NCI-H2171 (cell line): ENCODE measurements at places on chromosomes 16 and 17.

DNA sequence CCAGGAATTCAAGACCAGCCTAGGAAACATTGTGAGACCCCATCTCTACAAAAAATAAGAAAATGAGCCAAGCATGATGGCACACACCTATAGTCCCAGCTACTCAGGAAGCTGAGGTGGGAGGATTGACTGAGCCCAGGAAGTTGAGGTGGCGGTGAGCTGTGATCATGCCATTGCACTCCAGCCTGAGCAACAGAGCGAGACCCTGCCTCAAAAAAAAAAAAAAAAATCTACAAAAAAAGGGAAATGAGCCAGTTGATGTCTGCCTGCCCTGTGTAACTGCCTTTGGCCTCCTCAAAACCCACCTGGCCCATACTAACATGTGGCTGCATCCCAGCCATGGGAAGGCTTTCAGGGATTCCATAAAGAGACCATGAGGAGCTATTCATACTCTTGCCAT is 4.5 kb downstream of the RANBP10 start:
- no peak for DNase-seq

- DNase-seq, result no peak
Observed at GRCh38 chr17:67569873-67570272, 147.9 kb upstream of the NOL11 start.

DNA sequence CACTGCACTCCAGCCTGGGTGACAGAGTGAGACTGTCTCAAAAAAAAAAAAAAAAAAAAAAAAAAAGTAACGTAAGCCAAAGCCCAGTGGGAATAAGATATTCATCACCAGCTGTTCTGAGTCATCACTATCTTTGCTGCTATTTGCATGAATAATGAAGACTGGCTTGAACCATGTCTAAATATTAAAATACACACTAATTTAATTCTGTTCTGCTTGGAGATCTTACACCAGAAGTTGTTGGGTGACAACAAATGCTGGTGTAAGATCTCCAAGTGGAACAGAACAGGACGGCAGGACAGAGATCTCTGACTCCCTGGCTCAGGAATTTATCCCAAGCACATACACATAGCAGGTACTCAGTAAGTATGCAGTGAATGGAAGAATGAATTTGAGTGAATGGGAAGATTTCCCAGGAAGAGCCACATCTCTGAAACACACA is 19.6 kb downstream of the DNAH17 start:
- DNase-seq, result peak; percentile 56

GRCh38 chr16:27924411-27925118 is 138.9 kb downstream of the GSG1L start:
- DNase-seq, result no peak

DNA sequence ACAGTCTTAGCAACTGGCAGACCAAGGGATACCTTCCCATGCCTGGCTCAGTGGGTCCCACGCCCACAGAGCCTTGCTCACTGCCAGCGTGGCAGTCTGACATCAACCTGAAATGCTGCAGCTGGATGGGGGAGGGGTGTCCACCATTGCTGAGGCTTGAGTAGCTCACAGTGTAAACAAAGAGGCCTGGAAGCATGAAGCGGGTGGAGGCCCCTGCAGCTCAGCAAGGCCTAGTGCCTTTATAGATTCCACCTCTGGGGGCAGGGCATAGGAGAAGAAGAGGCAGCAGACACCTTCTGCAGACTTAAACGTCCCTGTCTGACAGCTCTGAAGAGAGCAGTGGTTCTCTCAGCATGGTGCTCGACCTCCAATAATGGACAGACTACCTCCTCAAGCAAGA is 263.2 kb downstream of the KIF2B start:
- no peak for DNase-seq

DNA sequence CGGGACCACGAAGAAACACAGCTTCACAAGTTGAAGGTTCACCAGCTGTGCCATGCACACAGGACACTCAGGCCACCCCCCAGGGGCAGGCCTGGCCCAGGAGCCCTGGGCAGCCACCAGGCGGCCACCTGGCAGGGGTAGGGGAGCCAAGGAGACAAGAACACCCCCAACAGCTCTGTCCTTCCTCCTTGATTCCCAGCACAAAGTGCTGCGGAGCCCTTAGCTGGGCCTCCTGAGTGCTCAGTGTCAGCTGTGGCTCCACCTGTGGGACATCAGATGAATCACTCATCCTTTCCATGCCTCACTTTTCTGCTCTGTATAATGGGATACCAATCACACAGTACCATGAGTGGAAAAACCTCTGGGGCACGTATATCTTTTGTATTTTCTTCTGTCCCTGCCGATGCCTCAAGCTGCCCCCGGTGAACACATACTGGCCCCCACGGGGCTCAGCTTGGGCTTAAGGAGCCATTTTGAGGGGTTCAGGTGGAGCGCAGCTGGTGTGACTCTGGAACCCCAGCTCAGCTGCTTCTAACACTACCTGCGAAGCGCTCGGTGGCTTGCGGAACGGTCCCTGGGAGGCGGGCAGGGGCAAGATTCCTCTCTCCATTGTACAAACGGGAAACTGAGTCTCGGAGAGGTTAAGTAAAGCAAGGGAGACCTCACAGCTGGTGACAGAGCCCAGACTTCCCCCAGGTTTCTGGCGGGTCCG is 12.0 kb downstream of the GALK1 start:
- DNase-seq, result no peak

DNA sequence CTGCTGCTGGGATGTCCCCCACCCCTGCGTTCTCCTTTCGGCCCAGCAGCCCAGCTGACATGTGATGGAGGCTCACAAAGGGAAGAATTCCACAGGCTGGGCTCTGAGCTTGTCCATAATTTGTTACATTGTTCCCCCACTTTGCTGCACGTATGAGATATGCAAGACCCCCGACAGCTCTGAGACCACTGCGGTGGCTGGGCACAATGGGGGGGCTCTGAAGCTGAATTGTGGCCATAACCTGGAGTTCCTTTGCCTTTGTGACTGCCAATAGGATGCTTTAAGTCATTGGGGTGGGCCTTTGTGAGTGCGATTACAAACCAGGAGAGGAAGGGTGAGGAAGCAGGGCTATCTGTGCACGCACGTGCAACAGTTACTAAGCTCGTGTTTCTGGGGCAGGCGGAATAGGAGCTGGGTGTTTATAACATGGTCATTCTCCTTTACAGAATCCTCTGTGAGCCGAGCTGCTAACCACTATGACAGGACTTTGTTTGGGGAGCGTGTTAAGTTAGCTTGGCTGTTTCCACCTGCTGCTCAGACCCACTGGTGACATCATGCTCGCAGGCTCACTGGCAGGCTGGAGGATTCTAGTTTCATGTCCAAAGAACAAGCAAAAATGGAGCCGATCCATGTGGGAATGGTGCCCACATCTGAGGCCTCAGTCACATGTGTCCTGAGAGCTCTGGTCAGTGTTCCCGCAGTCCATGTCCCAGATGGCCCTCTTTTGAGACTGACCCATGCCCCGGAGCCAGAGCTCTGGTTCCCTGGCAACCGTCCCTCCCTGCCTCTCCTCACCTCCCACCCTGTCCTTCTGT is 208.3 kb upstream of the SALL1 start:
- no peak for DNase-seq

GRCh38 chr16:65981057-65981456 is 385.4 kb upstream of the CDH5 start:
- DNase-seq, result no peak

- DNase-seq, result no peak
Observed at GRCh38 chr17:77854759-77855745, 103.5 kb upstream of the TNRC6C start.

DNA sequence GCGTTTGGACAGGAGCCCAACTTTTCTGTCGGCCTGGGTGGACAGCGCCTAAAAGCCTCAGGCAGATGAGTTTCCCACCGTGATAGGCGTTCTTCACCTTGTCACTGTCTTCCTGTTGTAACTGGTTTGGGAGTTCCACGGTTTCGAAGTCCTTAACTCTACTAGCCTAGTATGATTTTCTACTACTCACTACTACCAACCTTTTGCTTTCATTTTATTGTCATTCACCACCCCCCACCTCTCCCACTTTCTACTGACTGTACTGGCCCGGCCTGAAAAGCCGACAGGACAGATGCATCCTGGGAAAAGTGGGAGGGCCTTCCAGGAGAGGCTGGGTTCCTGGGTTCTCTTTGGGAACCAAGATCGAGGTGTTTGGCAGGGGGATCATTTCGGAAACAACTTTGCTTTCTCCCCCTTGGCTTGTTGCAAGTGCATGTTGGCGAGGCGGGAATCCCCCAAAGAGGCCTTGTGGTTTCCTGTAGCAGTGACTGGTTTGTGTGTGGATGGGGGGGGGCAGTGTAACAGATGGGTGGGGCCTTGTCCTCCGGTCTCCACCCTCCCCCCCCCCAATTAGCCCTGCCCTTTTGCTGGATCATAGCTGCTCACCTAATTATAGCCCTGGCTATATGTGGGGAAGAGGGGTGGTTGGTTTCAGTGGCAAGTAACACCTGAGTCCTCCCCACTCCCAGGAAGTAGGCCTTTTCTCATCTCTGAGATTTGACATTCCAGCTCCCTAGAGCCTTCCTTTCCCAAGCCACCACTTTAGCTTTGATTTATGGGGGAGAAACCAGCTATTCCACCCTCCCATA is 1.4 kb downstream of the EIF5A start:
- DNase-seq, result peak; percentile 29

DNA sequence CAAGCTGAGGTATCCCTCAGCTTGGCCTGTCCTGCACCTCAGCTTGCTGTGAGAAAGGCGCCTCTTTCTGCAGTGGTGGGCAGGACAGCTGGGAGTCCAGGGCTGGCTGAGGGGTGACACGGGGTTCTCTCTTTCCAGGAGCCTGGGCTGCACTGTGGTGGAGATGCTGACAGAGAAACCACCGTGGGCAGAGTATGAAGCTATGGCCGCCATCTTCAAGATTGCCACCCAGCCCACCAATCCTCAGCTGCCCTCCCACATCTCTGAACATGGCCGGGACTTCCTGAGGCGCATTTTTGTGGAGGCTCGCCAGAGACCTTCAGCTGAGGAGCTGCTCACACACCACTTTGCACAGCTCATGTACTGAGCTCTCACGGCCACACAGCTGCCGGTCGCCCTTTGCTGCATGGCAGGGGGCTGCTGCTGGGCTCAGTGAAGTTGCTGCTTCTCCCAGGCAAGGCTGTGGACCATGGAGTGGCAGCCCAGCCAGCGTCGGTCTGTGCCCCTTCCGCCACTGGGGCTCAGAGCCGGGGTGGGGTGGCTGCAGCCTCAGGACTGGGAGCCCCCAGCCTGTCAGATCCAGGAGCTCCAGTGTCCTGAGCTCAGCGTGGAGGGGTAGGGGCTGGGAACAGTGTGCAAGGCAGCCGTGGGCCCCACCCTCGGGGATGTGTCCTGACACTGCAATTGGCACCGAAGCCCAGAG is 6.4 kb downstream of the LIMD2 start:
- no peak for DNase-seq

DNA sequence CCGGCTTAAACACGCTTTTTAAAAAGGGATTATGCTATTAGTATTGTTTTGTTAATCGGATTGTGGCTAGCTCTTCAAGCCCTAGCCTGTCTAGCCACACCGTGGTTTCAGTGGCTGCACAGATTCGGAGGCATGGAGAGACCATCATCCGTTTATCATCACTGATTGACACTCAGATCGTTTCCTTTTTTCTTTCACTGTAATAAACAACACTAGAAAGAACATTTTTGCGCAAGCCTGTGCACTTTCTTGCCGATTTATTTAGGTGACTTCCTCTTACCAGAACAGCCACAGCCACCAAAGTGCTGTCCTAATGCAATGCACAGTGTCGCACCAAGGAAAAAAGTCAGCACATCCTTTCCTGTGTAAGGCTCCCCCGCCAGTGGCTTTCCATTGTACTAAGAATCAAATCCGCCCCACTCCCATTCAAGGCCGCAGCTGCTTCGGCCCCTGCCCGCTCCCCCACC is 78.2 kb downstream of the CRISPLD2 start:
- no peak for DNase-seq

DNA sequence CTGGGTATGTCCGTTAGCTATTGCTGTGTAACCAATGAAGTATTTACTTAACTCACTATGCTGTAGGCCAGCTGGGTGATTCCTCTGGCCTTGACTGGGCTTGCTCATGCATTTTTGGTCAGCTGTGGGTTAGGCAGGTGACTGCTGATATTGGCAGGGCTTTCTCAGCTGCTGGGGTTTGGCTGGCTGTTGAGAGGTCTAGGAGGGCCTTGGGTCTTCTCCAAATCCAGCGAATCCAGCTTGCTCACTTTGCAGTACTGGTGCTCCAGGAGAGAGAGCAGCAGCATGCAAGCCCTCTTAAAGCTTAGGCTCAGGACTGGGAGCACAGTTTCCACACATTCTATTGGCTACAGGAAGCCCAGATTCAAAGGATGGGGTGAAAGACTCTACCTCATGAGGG is 270.1 kb downstream of the PHKB start:
- no peak for DNase-seq
